ENCODE measurements at places on chromosomes 1 and 21.

- DNase-seq: no peak
Observed at GRCh38 chr1:232904566-232904965, 45.8 kb upstream of the NTPCR start.

DNA sequence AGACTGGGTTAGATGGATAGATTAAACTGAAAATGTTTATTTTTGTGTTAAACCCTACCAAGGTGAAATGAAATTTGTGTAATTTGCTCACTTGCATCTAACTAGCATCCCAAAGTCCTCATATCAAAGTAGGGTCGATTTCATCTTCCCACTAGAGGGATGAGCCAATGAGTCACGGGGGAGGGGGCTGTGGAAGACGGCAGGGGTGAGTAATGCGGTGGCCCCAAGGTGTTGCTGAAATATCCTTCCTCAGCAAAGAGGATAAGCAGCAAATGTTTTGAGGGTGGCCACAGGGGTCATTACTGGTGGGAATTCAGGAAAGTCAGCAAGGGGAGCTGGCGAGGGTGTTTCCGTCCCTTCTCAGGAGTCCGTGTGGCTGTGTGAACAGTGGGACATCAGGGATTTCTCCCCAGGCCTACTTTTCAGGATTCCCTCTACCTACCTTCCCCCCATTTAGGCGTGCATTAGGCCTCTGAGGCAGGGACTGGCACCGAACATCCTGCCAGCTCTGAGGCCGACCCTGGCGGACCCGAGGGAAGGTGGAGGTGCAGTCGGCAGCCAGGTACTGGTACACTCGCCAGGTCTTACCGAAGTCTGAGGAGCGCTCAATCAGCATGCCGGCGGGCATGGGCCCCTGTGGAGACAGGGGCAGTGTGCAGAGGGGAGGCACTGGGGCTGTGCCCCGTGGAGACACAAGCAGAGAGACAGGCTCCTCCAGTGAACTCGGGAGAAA lies 18.1 kb downstream of the LAMB3 start:
- no peak for DNase-seq

DNA sequence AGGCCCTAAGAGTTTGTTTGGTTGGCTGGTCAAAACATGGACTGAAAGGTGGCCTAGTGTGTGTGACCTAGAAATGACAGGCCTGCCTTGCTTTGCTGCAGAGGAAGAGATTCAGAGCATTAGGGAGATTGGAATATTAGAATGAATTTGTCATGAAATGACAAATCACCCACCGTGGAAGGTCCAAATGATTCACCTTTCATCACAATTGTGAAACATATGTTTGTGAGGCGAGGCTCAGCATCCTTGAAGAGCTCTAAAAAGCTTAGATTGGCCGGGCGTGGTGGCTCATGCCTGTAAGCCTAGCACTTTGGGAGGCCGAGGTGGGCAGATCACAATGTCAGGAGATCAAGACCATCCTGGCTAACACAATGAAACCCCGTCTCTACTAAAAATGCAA lies 5.5 kb downstream of the LCE1B start:
- DNase-seq: no peak

DNA sequence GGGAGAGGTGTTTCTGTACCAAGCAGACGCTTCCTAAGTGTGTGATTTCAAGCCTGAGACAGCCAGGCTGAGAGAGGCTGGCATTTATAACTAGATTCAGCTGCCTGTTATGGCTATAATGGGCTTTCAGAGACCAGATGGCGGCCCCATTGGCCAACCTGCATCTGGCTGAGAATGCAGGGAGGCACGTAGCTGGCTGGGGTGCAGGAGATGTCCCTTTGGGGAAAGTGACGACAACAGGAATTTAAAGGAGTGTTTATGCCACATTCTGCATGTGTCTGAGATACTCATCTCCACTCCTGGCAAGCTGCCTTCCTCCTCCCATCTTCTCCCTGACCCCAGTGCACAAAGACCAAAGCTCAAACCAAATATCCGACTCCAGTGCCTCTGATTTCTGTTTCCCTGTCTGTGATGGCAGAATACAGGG lies 21.3 kb upstream of the CCDC190 start:
- no peak for DNase-seq

- peak; percentile 88 for DNase-seq
Observed at GRCh38 chr1:46798810-46799209, at the start of gene CYP4B1. CYP4B1 (plus strand) TSS chr1:46799046; CDS start chr1:46799082, 36 bp downstream.

- no peak for DNase-seq
Observed at GRCh38 chr1:9435854-9436640, 103.2 kb upstream of the SLC25A33 start.

DNA sequence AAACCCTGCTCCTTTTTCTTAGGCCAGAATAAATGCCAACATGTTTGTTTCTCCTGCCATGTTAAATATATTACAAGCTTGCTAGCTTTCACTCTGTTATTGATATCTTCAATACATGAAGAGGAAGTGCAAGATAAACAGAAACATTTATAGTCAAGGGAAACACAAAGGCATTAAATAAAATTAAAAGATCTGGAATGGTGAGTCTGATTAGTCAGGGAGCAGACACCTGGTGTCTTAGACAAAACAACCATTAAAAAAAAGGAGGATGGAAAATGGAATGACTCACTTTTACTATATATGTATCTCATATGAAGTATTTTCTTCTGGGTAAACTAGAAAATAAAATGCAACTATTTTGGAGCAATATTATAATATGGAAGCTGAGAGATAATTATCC lies 123.3 kb downstream of the SMYD3 start:
- no peak for DNase-seq

GRCh38 chr1:210516697-210517459 lies 188.2 kb downstream of the HHAT start:
- no peak for DNase-seq

DNA sequence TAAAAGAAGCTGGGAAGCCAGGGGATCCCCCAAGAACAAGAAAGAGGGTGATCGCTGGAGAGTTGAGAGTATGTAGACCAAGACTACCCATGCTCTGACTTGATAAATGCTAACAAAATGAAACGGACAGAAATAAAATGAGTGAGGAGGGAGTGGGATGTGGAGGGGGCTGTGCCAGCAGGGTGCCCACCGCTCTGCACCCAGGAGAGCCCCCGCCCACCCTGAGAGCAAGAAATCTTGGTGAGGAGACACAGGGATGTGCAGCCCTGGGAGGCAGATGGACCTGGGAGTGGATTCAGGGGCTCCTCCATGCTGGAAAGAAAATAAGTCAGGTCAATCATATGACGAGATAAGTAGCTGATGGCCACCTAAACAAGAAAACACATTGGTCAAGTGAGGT lies 590.9 kb downstream of the AJAP1 start:
- no peak for DNase-seq

GRCh38 chr21:14890141-14890540 lies 174.7 kb downstream of the NRIP1 start:
- DNase-seq: no peak

- DNase-seq: no peak
Observed at GRCh38 chr1:26838474-26839338, 12.2 kb downstream of the ZDHHC18 start.

- no peak for DNase-seq
Observed at GRCh38 chr1:222592171-222592570, 2.4 kb upstream of the TAF1A start.

- no peak for DNase-seq
Observed at GRCh38 chr21:14308234-14308633, 74.7 kb downstream of the HSPA13 start.

DNA sequence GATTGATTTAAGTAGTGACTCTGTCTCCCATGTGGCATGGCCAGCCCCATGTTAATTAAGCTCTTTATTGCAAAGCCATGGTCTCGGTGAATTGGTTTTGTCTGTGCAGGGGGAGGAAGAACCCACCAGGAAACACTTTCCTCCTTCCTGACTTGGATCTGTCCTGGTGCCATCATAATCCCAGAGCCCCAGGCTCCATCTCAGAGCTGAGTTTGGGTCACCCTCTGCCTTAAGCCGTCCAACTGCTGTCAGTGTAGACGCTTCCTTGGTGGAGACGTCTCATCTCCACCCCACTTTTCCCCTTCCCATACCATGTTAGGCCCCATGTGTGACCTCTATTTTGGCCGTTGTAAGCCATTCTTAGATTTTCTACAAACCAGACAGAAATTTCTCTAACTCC lies 36.0 kb upstream of the COL6A2 start:
- DNase-seq: no peak

DNA sequence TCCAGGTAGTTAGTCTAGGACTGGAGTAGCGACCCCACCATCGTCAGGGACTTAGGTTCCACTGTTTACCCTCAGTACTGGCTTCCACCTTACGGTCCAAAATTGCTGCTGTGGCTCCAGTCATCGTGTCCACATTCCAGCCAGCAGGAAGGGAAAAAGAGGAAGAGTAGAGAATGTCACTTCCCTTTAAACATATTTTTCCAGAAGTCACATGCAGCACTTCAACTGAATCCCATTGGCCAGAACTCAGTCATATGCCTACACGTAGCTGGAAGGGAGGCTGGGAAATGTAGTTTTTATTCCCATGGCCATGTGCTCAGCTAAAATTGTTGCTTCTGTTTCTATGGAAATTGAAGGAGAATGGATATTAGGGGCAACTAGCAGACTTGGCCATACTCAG lies 84.1 kb upstream of the SELENON start:
- DNase-seq: no peak

DNA sequence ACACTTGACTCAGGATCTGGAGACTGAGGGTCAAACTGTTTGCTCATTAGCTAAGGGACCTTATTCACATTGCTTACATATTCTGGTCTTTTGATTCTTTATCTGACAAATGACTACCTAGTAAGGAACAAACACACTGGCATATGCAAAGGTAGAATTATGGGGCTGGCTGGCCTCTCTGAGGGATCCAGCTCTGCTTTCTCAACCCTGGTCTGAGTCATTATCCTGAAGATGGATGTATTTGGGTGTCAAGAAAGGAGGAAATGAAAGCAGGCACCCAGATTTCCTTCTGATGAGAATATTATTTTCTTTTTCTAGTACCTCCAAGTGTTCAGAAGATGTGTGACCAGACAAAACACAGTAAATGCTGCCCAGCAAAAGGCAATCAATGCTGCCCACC lies 6.0 kb downstream of the SMCP start:
- DNase-seq: no peak

DNA sequence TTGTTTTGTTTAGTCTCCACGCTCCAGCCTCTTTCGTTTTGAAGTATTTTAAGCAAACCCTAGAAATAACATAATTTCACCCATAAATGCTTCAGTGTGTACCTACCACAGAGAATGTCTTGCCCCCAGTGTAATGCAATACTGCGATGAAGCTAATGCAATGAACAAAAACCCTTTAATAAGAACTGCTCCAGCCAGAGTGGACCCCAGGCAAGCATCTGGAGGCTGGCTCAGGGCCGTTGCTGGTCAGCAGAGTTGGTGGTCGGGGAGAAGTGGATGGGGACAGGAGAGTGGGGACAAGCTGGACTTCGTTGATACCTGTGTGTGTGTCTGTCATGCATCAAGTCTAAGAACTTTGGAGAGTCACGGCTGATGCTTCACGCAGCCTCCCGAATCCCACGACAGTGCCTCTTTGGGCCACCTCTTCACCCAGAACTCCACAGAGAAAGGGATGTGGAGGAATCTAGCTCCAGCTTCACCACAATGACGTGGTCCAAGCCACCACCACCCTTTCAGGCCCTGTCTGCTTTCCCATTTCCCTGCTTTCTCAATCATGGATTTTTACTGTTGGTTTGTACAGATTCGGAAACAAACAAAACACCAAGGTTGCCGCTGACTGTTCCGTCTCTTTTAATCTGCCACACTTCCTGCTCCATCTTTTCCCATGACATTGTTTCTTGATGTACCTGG lies 108.6 kb upstream of the ERRFI1 start:
- DNase-seq: no peak

GRCh38 chr1:100628631-100629081 lies 90.7 kb downstream of the GPR88 start:
- DNase-seq: no peak

GRCh38 chr21:39103689-39104088 lies 79.6 kb downstream of the PSMG1 start:
- no peak for DNase-seq
